ENCODE measurements at places on chromosomes 6 and 20.

DNA sequence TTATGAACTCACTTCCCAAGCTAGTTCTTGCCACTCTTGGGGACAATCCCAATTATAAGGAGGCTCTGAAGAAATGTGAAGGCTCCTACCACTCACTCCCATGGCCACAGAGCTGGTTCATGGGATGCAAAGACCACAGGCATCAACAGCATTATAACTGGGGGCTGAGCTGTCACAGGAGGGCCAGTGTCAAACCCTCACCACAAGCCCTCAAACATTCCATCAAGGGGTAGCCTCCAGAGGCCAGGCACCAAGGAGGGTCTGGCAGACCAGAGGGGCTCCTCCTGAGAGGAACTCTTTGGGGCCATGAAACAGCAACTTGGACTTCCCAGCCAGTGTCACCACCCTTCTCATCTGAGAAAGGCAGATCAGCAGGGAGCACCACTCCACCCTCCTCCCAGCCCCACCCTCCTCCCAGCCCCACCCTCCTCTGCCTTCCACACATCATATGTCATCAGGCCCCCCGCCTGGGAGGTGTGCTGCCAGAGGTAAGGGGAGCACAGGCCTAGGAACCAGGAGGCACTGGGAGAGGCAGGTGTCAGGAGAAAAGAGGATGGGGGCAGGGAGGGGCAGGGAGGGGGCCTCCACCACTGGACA, 1.2 kb upstream of the TSPO2 start:
- no peak for DNase-seq

DNA sequence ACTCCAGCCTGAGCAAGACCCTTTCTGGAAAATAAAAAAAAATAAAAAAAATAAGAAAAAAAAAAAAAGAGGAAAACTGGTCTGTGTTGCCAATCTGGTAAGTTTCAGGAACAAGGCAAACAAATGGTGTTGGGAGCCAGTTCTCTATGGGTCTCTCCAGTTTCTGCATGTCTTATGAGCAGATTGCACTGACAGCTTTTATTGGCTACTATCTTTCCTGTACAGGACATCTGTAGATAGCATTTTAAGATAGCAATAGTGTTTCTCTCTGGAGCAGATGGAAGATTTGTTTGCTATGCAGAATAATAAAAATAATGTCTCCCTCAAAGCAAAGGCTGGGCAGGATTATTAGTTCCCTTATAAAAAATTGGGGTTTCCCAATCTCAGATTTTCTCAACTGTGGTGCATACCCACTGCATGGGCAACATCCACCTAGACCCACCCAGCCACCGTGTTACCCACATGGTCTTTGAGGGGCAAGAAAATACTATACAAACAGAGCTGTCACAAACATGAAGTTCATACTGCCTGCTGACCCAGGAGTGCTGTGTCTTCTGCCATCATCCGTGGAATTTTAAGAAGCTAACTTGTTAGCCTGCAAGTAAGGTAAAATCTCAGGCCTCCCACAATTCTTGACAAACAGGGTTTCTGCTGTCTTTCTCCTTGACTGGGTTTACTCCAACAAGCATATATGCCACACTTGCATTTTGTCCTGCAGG, 9.5 kb downstream of the GMDS start:
- no peak for DNase-seq

DNA sequence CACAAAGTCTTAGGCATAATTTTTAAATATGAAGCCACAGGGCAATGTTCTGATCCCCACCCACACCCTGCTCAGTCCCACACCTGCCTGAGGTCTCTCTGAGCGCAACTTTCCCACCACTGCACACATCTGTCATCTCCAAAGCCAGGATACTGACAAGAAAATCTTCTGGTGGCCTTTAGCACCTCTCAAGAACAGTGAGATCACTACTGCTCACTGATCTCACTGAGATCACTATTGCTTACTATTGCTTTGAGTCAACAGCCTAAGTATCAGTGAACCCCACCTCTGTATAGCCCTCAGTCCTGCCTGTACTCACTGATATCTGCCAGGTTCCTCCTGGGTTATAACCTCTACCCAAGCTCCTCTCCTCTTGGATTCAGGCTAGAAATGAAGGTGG, 6.4 kb downstream of the TNFRSF21 start:
- DNase-seq = no peak

DNA sequence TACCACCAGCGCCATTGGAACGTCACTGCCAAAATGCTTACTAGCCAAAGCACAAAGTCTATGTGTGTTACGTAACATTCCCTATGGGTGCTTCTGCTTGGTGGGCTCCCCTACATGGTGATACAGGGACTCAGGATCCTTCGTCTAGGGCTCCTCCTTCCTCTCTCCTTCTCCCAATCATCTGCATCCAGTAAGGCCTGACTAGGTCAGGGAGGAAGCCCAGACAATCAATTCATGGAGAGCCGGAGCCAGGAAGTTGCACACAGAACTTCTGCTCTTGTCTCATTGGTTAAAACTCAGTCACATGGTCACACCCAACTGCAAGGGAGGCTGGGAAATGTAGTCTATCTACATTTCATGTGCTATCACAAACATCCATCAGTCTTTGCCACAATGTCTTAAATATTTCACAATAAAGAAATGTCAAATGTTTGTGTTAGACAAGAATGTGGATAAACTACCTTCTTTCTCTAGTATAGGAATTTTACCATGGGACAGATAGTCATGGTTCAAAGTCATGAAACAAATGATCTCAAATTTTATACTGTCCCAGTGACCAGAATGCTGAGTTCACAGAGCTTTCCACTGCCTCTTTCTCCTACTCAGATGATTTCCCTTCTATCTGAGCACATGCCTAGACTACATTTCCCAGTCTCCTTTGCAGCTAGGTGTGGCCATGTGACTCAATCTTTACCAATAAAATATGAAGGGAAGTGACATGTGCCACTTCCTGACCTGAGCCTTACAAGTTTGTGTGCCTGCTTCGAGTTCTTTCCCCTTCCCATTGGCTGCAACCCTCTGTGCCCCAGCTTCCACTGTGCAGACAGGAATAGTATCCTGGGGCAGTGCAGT, 9.3 kb upstream of the KCNK15 start:
- no peak for DNase-seq

- DNase-seq = no peak
Observed at GRCh38 chr6:157840776-157841175, 17.7 kb downstream of the SNX9 start.

- DNase-seq = no peak
Observed at GRCh38 chr6:97422171-97422570, 139.2 kb upstream of the MMS22L start.

DNA sequence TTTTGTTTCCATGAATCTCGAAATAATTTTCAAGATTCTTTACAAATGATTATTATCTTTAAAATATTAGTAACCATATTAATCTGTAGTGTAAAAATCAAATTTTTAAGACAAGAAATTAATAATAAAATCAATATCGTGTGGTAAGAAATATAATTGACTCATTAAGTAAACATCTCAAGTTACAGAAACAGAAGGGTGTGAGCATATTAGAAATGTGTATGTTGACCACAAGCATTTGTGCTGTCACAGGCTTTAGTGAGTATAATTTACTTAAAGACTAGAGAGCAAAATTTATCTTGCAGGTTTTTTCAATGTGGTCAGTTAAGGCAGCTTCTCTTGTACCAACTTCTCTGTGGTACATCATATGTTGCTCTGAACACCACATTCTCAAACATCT, 566.5 kb upstream of the IRAK1BP1 start:
- no peak for DNase-seq

DNA sequence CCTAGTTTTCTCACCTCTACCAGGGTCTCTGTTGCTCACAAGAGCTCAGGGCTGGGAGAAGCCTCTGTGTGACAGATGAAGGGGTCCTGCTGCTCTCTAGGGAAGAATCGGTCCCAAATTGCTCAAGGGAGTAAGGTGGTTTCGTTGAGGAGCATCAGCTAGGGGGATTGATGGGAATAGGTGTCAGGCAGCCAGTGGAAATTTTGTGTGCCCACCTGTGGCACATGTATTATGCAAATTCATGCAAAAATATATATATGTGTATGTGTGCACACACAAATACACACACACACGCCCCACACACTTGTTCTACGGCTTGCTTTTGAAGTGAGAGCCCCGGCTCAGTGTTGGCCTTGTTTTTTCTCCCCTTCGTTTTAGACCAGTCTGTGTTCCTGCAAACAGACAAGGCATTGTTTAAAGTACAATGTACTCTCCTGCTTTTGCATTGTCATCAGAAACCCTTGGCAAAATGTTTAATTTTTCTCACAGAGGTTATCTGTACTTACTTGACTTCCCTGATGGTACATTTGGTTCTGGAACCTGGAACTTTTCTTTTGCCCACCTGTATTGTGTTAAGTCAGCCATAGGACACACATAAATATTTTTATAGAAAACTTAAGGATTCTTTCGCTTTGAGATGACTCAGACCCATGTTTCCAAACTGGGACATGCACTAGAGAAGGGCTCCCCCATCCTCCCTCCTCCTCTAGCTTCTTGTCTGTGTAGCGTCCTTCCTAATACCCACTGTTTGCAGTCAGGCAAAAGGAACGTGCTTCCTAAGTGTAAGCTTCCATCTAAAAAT, 26.7 kb downstream of the FOXO3 start:
- DNase-seq = no peak

- DNase-seq = no peak
Observed at GRCh38 chr6:11585426-11586016, 48.0 kb downstream of the TMEM170B start.

- DNase-seq = no peak
Observed at GRCh38 chr6:12134991-12135390, 122.9 kb downstream of the HIVEP1 start.

DNA sequence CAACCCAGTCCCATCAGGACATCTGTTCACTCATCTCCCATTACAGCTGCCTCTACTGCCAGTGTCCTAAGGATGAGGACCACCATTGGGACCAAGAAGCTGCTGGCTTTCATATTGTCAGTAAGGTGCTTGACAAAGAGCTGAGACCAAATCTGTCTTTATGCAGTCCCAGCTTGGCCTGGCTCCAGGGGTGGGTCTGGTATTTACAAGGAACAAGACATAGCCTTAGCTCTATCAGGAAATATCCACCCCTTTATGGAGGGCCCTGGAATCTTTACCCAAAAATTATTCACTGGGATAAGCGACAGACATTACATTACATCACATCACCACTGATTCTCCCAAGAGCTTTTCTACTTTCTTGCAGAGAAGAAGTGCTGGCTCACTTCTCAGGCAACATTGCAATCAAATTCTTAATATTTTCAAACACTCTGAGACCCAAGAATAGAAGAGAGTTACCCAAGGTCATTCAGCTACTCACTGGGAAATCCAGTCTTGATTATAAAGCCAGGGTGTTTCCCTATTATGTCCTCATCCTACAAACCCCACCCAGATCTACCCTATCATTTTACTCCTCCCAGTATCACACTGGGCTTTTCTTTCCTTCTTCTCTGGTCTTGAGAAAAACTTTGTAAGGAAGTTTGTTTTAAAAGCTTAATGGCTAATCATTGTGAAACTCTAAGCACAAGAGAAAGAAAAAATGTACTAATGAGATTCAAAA, 11.5 kb upstream of the PI3 start:
- no peak for DNase-seq

GRCh38 chr6:129638055-129638684, 71.8 kb downstream of the ARHGAP18 start:
- DNase-seq = no peak

DNA sequence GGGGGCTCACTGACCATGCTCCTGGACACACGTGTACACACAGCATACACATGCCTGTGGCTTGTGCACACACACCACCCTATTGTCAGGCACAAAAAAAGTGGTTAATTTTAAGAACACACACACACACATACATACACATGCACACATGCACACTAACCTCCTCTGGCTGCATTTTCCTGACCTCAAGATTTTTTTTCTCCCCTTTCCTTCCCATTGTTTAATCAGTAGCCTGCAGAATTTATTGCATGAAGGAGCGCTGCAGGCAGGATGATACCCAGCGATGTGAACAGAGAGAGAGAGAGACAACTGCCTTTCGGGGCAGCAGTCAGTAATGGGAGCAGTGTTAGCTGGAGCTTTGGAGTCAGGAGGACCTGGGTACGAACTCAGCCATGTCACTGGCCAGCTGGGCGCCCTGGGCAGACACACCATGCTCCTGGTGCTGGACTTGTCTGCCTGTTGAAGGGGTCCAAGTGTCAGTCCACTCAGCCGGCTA, 990 bp upstream of the TRAF3IP2 start:
- DNase-seq = no peak

GRCh38 chr6:139152892-139153271, 18.0 kb downstream of the HECA start:
- DNase-seq = no peak

DNA sequence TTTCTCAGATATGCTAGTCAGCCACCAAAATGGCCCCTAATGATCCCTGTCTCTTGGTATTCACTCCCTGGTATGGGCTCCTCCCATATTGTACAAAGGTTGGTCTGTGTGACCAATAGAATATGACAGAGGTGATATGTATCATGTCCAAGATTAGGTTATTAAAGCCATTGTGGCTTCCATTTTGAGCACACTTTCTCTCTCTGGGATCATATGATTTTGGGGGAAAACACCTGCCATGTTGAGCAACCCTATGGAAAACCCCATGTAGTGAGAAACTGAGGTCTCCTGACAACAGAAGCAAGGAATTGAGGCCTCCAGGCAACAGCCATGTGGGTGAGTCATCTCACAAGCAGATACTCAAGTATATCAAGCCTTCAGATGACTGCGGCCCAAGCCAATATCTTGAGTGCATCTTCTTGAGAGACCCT, 7.1 kb upstream of the ZNF318 start:
- DNase-seq = no peak

GRCh38 chr20:11162026-11162775, 488.4 kb upstream of the JAG1 start:
- DNase-seq = no peak

DNA sequence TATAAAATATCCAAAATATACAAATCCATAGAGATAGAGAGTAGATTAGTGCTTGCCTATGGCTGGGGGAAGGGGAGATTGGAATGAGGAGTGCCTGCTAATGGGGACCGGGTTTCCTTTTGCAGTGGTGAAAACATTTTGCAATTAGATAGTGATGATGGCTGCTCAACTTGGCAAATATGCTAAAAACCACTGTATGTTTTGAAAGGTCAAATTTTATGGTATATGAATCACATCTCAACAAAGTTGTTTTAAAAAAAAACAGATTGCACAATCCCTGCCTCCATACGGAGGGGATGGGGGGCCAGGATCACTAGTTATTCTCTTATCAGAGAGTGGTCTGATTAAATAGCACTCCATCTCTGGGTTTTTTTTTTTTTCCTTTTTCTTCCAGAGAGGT, 76.9 kb upstream of the RIPOR2 start:
- no peak for DNase-seq

DNA sequence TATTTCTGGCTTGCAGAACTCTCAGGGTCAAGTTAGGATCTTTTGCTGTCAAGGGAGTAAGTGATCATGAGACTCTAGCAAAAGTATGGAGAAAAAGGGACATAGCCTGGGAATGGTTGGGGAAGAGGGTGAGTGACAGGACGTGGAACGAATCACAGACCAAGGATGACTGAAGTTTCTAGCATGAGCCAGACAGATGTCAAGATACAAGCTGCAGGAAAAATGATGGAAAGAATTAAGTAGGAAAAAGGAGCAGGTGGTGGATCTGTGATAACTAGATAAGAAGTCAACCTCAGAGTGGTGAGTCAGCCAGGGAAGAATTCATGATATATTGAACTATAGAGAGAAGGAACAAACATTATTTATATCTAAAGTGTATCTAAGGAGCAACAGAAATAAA, 159.8 kb upstream of the SYNDIG1 start:
- DNase-seq = no peak
